ENCODE measurements at places on chromosomes 1 and 21. TPM values are rescaled to one million over a fixed set of nuclear protein-coding genes. Genes with fewer than 3 reads are reported as not detected.

SNX7 gene
- total RNA-seq = 25.0 TPM

SHCBP1L gene
- total RNA-seq = not detected

KCNK2 gene
- total RNA-seq = 7.2 TPM

VASH2 gene
- 1.5 TPM for total RNA-seq

PHGDH gene
- 195 TPM for total RNA-seq

OR2T10 gene
- not detected for total RNA-seq

ANGPTL3 gene
- total RNA-seq = not detected

GRCh38 chr1:29513357-29513756, 277.0 kb downstream of the PTPRU start:
- no peak for DNase-seq

DNA sequence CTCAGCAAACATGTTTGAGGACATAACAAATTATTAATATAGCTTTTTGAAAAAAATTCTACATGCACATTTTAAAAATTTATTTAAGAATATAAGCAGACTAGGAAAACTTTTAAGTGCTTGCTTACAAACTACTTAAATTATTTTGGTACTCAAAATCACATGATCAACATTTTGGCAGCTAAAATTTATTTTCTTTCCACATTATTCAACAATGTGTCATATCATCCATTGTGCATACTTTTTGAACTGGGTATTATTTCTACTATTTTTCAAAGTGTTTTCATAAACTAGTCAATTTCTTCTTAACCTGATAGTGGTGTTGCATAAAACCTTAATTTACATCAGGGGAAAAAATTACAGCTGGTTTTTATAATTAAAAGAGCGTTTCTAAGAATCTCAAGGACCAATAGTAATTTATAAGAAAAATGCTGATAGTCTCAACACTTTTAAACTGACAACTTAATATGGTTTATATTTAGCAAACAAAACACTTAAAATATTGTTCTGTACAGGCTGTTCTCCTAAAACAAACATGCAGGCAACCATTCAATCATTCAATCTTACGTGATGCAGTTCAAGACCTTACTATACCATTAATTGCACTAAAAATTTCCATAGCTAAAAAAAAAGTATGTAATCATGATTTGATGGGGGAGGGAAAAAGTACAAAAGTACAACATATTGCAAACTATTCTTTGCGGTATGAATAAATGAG, 105.0 kb downstream of the GPATCH2 start:
- no peak for DNase-seq

GRCh38 chr1:66413838-66414175, 120.1 kb upstream of the SGIP1 start:
- no peak for DNase-seq

DNA sequence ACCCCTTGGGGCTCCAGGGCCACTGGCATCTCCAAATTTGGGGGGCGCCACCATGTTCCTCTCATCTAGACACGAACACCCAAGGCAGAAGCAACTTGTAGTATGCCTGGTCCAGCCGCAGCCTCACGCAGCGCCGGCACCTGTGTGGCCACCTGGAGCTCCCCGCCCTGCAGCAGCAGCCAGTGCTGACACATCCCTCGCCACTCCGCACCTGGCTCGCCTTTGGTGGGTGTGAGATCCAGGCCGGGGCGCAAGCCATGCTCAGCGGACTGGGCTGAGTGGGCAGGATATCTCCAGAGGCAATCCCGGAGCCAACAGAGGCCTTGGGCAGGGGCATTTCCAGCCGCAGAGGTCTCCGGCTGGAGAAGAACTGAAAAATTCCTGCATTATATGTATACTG, 1563.7 kb downstream of the NCAM2 start:
- DNase-seq = no peak

DNA sequence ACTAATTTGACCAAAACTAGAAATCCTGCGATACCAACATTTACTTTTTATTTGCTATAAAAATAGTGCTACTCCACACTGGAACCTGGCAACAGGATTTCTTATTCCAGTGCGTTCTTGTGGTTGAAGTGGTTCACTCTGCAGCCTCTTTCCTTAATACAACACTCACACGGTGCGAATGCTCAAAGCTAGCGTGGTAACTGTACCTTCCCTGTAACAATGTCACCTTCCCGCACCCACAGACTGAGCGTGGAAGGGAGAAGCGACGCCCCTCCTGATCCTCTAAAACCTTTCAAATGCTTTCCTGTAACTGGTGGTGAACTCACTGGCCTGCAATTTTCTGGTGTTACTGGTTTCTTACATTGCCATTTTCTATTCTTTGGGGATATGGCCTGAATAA, 132.2 kb downstream of the LRRC53 start:
- DNase-seq = no peak

DNA sequence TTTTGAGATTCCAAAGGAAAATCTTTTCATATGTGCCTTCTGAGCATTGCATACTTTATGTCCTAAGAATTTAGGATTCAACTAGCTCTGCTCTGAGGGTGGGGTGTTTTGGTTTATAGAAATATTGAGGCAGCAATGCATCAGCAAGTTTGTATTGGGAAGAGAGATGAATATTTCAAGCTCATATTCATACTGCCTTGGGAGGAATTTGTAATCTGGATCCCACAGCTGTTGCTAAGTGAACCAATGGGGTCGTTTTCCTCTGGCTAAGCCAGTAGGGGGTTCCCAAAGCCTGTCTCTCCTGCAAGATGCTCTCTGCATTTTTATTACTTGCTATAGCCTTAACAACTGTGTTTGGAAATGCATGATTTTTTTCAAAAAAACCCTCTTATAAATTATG, 130.6 kb downstream of the SNX7 start:
- no peak for DNase-seq

GRCh38 chr1:10196976-10197375, 13.4 kb upstream of the KIF1B start:
- no peak for DNase-seq

- no peak for DNase-seq
Measured at GRCh38 chr1:110293601-110294104, 45.5 kb upstream of the RBM15 start.

- no peak for DNase-seq
Measured at GRCh38 chr21:40463176-40463575, 383.8 kb downstream of the DSCAM start.

GRCh38 chr1:224694969-224695368, 78.9 kb downstream of the CNIH3 start:
- no peak for DNase-seq

DNA sequence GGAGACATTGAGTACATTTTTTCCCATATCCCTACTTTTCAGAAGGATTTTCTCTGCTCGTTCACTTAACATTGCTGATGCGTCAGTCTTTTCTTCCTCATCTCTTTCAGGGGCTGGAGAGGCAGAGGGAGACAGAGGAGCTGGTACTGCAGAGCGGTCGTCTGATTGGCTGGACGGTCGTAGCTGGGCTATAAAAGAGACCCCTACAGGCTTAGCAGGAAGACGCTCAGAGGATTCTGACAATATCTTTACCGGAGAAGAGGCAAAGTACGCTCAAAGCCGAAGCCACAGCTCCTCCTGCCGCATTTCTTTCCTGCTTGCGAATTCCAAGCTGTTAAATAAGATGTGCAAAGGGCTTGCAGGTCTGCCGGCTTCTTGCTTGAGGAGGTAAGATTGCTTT, at the start of gene RGS4:
Gene RGS4, plus strand, starts transcription at position 220 of the 400 bp plus-strand sequence. Its CDS starts 124 bp downstream, at position 344.
- DNase-seq = peak; percentile 62

GRCh38 chr1:36400825-36401601, 3.3 kb upstream of the LSM10 start:
- DNase-seq = peak; percentile 81

- DNase-seq = no peak
Measured at GRCh38 chr1:15355968-15356625, 53.6 kb upstream of the EFHD2 start.

DNA sequence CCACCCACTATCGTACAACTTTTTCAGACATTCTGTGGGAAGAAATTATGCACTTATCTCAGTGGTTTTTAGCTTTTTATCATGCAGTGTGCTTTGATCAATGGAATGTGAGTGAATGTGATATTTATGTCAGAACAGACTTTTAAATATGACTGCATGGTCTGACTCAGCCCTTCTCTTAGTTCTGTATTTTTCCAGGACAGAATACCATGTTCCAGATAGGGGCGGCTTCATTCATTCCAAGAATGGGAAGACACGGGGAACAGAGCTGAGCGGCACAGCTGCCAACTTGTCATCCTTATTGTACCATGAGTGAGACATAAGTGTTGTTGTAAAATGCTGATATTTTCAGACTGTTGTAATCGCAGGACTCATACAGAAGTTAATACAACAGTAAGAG, 214.6 kb upstream of the NCAM2 start:
- no peak for DNase-seq

DNA sequence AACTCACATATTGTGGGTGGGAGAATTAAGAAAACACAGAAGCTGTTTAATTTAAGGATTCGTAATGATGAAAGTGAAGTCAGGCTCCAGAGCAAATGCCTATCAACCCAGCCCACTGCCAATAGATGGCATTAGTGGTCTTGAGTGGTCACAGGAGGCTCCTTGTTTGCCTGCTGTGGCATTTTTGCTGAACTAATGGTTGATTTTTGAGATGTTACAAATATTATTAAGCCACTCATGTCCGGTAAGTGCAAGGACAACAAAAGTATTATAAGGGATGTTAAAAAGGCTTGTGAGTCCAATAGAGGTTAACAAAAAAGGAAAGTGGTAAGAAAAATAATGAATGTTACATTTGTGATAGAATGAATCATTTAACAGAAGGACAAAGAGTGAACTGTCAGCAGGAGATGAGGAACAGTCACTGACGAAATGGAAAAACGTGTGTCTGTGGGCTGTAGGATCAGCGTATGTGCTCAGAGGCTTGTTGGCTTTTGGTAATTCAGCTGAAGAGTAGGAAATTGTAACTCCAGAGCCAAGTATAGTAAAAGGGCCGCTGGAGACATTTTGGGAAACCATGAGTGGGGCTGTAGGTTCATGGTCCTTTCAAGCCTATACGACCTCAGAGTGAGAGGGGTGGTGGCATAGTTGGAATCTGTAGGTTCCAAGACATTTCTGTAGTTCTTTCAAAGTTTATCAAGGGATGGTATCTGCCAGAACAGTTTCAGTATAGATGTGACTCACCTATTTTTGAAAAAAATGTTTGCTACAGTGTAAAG, 11.2 kb downstream of the SFT2D2 start:
- no peak for DNase-seq

- no peak for DNase-seq
Measured at GRCh38 chr1:40664167-40664537, 1.3 kb downstream of the RIMS3 start.

- DNase-seq = no peak
Measured at GRCh38 chr1:246350745-246351144, 156.3 kb downstream of the SMYD3 start.

Measured in ureter (tissue), 1 donor.